NCI-H2081 (cell line): ENCODE measurements at places on chromosomes 7 and 10.

DNA sequence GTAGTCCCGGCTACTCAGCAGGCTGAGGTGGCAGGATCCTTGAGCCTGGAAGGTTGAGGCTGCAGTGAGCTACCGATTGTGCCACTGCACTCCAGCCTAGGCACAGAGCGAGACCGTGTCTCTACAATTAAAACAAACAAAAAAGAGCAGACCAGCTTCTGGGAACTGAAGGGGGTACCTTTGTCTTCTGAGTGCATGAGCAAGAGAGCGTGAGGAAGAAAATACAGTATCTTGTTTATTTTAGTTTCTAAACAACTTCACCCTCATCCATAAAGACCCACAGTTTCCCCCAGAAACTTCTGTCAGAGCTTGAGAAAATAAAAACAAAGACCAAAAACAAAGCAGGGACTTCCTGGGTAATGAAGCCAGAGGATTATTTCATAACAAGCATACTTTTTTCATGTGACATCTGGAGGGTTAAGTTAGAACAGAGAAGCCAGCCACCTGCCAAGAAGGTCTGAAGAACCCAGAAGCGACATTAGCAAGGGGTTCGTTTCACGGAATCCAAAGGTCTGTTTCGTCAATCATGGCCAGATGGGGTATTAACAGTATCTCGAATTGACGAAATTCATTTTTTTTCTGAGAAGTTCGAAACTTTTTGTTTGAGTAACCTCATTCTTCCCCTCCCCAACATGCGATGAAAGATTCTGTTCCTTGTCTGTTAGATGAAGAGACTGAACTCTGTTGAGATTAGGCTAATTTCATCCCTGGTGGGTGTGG is 10.2 kb upstream of the IL2RA start:
- DNase-seq, result no peak

- no peak for DNase-seq
These were observed 145.3 kb upstream of the FRMD4A start for GRCh38 chr10:14476006-14476405.

- DNase-seq, result no peak
These were observed 85.0 kb downstream of the SGMS1 start for GRCh38 chr10:50538555-50539398.

GRCh38 chr7:80918909-80919721 is at the start of gene SEMA3C:
Gene SEMA3C (minus strand): TSS chr7:80919051. CDS start chr7:80916781, 2,270 bp downstream.
- peak; percentile 83 for DNase-seq

DNA sequence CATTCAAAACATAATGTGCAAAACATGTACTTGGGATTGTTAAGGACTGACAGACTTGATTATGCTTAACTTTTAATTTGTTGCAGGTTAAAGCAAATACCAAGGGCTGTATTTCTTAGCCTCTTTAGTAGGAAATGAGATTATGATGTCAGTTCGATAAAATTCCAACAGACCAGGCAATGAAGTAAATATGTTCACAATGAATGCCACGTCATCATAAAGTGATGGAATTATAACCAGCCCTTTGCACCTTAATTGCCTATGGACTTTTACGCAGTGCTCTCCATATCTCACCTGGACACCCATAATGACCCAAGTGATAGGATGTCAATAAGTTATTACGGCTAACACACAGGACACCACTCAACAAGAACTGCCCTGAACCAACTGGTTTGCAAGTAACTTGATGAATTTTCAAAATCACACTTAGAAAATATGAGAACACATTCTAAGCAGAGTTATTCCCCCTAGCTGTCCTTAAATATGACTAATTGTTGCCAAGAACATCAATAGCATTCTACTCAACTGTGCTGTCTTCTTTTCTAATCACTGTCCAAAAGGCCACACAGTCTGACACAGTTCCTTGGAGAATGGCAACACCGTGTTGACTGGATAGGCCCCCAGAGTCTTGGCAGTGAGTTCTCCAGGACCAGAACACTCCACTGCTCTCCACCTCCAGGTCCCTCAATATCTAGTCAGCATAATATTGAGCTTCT is 115.0 kb downstream of the CHCHD3 start:
- no peak for DNase-seq

DNA sequence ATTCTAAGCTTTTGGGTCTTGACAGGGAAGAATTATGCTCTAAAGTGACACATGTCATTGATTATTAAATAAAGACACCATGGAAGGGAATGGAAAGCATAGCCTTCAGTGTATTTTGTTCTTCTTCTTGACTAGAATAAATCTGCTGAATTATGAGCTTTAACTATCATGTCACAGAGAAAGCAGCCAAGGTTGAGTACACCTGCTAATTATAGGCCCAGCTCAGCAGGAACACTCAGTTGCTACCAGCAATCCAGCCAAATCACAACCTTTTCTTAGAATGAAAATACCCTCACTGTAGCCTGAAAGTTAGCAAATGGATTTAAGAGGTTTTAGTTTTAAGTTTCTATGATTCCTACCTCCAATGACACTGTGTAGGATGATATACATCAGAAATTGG is 225.3 kb upstream of the RHOBTB1 start:
- DNase-seq, result no peak

DNA sequence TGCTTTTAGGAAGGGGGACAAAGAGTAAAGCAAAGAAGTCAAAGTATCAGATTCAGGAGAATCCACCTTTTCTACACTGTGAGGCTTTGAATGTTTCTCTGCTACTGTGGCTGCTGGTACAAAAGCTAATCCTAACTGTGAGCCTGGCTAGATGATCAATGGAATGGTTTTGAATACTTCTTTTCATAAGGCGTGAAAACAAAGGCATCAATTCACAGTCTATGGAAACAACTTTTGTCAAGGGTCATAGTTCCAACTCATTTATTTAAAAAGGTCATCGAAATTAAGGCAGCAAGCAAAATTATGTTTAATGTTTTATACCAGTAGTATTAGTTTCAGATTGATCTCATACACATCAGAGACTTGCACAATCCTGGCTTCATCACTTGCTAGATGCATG is 118.1 kb downstream of the CTTNBP2 start:
- no peak for DNase-seq

DNA sequence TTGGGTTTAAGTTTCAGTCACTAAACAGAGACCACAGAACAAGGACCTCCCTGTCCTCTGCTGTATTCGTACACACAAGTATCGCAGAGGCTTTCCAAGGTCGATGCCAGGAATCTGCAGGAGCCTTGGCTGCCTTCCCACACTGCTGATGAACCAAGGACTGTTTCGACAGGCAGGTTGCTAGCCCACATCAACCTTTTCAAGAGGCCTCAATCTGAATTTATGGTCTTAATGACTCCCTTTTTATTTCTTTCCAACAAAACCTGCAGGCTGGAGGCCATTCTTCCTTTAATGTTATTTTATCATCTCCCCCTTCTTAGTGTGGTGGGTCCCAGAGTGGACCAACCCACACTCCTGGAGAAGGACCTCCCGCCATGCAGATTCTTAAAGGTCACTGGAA is 45.6 kb downstream of the JCAD start:
- peak; percentile 70 for DNase-seq
